Globus pallidus (tissue), 1 donor: ENCODE measurements at places on chromosomes 1 and 21.

DNA sequence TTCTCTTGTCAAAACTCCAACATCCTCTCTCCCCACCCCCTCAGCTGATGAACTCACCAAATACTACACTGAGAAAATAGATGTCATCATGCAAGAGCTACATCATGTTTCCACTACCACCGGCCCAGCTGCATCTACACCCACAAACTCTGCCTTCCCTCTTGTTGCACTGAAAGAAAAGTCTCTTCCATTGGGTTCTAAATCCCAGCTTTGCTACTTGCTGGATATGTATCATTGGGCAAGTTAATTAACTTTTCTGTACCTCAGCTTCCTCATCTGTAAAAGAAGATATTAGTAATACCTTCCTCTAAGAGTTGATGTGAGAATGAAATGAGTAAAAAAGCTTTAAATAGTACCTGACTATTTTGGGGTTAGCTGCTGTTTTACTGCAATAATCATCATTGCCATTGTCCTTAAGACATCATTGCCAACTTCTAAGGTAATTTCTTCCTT is 108.6 kb downstream of the OLFML2B start:
- DNase-seq, result no peak

DNA sequence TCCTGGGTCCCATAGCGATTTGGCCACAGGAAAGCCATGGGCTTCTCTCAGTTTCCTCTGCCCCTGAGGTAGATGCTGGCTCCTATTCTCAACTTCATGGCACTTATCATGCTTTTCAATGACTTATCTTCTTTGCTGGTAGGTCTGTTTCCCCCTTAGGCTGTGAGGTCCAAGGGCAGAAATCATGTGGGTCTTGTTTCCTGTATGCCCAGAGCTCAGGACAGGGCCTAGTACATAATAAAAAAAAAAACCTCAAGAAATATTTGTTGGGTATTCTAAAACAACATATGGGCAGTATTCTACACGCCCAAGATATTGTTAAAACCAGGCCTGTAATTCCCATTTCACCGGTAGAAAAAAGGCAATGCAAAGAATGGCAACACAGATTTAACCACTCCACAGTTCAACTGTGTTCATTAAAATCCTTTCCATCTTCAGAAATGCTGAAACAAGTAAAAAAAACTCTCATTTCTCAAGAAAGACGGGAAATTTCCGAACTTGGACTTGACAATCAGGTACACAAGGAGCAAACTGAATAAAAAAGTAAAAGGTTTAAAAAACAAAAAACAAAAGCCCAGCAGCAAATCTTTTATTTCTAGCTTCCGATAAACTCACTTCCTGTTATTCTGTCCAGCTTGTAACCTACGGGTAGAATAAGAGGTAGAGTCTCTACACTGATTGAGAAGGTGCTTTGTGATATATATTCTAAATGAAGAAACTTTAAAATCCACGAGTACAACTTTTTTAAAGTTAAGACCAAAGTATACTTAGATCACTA is 6.3 kb upstream of the TDRD10 start:
- no peak for DNase-seq

DNA sequence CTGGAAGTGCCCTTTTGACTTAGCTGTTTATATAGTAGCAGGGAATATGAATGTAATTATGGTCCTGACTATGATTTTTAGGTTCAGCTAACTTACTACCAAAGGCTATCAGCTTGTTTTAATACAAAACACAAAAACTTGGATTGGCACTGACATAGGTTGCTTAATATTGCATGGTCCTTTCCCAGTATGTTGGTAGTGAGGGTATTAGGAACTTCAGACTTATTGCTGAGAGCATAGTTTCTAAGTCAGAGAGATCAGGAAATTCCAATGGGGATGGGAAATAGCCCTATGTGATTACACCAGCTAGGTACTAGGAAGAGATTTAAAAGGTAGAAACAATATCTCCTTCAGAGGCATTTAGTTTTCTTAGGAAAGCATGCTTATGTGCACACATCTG is 7.7 kb downstream of the ARID1A start:
- no peak for DNase-seq

DNA sequence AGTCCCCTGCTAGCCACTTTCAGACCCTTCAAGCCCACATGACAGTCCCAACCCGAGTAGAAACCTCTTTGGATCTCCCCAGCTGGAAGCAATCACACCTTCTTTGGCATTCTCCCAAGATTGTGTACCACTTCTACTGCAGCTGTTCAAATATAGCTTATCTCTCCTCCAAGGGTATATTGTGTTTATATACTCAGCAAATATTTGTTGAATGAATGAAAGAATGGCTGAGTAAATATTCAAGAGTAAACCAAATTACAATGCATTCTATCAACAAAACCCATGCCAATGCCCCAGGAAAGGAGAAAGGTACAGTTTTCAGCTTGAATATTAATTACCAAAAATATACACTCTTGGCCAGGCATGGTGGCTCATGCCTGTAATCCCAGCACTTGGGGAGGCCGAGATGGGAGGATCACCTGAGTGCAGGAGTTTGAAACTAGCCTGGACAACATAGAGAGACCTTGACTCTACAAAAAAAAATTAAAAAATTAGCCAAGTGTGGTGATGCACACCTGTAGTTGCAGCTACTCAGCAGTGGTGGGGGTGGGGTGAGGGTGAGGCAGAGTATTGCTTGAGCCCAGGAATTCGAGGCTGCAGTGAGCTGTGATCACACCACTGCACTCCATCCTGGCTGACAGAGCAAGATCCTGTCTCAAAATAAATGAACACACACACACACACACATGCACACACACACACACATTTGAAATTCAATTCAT is 68.5 kb downstream of the NIBAN1 start:
- DNase-seq, result no peak

GRCh38 chr1:179313004-179313403 is 19.4 kb downstream of the SOAT1 start:
- DNase-seq, result no peak

- DNase-seq, result no peak
Observed at GRCh38 chr1:94746635-94747525, 73.3 kb upstream of the SLC44A3 start.

DNA sequence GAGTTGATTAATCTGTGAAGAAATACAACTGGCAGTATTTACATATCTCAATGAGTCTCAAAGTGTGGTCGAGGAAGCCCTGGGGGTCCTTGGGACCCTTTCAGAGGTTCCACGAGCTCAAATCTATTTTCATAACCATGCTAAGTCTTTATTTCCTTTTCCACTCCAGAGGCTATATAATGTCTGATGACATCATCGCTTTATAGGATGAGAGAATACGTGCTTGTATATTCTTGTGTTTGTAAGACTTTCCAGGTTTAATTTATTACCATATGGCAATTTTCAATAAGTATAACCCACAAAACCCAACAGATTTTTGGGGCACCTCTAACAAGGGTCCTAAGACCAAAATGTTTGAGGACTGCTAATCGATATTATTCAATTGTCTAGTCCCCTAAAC is 1.4 kb upstream of the SLC19A2 start:
- no peak for DNase-seq

GRCh38 chr1:41245659-41246058 is 3.6 kb upstream of the SCMH1 start:
- no peak for DNase-seq

DNA sequence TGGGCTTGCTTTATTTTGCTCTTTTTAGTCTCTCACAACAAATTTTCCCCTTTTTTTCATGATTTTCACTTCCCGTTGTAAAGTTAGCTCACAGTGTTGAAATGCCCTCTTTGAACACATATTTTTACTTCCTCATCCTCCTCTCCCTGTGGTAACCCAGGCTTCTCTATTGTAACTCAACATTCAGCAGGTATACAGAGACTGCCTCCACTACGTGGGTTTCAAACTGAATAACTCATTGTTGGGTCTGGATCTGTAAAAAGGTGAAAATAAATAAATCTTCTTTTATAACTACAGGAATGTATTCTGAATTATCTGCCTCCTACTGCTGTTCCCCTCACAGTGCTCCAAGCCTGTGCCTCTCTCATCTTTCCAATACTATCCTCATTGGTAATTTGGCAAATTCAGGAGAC is 166.4 kb downstream of the RUNX1 start:
- DNase-seq, result no peak

DNA sequence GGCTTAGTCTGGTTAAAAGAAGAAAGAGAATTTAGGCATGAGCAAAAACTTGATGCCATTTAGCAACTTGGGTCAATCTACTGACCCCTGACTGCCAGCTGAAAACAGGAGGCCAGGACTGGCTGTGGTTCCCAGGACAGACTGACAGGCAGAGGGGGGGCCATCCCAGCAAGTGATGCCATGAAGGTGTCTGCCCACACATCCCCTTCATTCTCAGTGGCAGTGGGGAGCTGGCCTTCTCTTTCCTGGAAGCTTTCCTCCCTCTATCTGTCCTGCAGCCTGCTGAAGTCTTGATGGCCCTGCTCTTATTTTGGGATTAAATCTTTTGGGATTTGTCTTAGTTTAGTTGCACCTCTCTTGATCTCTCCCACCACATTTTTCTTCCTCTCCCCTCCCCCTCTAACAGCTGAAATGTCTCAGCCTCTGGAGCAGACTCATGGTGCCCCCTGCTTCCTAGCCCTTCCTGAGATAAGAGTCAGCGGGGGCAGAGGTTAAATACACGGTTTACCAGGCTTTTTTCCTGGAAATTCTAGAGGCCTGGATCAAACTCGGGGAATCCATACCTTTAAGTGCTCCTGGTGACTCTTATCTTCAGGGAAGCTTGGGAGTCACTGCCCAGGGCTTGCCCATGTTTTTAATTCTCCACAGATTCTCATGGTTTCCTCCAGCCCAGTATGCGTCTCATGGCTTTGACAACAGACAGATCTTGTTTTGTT is 99.5 kb upstream of the TSPAN2 start:
- DNase-seq, result no peak

DNA sequence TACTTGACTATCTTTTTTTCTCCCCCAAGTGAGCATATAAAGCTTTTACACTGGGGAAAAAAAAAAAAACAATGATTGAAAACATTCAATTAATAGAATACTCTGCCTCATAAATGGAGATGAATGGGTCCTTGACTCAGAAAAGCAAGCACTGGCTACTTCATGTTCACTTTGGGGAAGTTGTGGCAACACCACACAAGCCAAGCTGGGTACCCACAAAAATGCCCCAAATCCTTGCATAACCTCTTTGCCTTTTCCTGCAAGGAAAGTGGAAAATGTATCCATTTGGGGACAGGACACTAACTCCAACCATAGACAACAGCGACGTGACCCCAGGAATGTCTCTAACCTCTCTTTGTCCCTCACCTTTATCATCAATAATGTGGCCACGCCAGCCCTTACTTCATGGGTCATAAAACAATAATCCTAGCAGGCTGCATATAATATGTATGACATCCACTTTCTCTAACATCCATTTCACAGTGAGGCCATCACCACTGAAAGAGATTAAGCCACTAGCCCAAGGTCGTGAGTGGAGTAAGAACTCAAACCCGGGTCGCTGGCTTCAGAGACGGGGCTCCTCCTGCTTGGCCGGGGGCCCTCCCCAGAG is 2.3 kb downstream of the ECE1 start:
- DNase-seq, result no peak

GRCh38 chr1:83512373-83513193 is 486.3 kb downstream of the TTLL7 start:
- DNase-seq, result no peak

- DNase-seq, result no peak
Observed at GRCh38 chr1:149844650-149845255, 54.6 kb upstream of the BOLA1 start.

DNA sequence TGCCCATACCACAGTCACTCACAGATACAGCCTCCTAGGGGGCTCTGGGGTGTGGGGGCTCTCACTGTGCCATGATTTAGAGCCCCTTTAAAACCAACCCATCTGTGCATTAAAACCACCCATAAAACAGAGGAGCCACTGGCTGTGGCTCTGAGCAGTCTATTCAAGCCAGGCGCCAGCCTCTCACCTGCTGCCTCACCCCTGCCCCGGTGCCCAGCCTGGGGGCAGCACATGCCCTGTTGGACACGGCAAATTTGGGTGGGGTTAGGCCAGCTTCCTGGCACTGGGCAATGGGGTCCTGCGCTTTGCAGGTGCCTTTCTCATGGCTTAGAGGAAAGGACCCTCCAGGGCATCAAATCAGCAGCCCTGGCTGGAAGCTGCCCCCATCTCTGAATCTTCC is 73.1 kb downstream of the CASZ1 start:
- DNase-seq, result no peak

DNA sequence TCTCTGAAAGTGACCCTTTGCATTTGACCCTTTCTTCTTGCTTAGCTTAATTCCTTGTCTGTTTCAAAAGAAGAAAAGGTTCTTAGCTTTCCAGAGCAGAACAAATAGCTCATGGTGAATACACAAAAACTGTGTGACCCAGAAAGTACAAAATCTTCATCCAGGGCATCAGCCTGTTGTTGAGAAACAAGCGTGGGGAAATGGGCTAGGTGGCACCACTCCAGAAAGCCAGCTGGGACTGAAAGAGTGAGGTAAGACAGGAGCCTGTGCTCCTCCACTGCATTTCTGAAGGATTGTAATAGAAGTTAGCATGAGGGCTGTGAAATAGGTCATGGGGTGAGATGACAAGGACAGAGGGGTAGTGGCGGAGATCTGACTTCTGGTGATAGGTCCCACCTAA is 45.8 kb downstream of the CYP2J2 start:
- DNase-seq, result no peak

DNA sequence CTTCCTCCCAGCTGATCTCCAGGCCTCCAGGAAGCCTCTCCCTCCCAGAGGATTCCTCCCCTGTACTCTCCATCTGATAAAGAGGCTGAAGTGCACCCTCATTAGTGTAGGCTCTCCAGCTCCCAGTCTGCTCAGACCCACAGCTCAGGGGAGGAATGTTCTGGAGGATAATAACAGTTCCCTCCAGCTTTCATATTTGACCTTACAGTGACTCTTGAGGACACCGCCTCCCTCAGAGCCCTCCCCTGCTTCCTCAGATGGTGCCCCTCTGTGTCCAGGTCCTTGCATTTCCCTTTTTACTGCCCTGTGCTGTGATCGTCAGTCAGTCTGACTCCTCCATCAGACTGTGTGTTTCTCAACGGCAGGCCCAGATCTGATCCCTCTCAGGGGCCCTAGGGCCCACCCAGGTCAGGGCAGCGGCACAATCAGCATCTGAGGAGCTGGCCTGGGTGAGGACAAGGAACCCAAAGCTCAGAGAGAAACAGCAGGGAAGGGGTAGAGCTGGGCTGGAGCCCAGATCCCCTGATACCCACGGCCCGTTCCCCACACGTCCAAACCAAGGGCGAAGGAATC is 1.1 kb upstream of the SHISAL2A start:
- DNase-seq, result no peak

DNA sequence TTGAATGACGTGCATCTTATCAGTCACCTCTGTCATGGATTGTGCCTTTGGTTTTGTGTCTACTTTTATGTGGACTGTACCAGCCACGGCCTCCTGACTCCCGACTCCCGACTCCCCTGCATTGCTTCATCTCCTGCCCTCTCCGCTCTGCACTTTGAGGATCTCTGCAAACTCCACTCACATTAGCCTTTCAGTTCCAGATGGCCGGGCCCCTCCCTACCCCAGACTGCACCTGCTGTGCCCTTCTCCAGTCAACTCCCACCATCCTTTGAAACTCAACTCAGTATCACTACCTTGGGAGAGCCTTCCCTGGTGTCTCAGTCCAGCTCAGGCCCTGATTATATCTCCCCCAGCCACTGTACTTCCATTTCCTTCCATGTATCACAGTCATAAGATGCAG is 71.4 kb downstream of the MDM4 start:
- no peak for DNase-seq
